ENCODE measurements at places on chromosomes 4 and X.
A peak's percentile ranks its signal among the peaks of the same experiment; 100 is the strongest.

- DNase-seq, result peak; percentile 75
These were observed 580 bp upstream of the MMGT1 start for GRCh38 chrX:135974279-135974856.

GRCh38 chr4:152229782-152230289 lies 306.1 kb downstream of the FBXW7 start:
- DNase-seq, result no peak

- no peak for DNase-seq
These were observed 77.5 kb upstream of the ELOVL6 start for GRCh38 chr4:110275871-110276270.

- DNase-seq, result no peak
These were observed 97.2 kb upstream of the NR3C2 start for GRCh38 chr4:148539387-148539786.

GRCh38 chr4:113556382-113557134 lies 205.0 kb downstream of the CAMK2D start:
- DNase-seq, result no peak

GRCh38 chrX:123581586-123581985 lies 151.3 kb downstream of the THOC2 start:
- DNase-seq, result no peak

DNA sequence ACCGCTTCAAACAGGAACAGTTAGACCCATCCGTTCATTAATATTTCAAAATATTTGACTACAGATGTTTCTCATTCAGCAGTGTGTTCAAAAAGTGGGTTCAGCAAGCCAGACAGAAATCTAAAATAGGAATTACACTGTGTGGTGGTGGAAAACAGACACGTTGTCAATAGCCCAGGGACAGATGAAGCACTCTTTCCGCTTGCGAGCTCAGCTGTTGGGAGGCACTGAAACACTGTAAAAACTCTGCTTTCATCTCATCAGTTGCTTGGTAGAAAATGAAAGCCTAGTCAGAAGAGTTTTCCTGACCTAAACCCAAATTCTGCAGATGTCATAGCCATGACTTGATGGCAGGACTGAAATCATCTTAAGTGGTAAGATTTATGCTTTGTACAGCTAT lies 38.5 kb downstream of the LRP2BP start:
- no peak for DNase-seq

DNA sequence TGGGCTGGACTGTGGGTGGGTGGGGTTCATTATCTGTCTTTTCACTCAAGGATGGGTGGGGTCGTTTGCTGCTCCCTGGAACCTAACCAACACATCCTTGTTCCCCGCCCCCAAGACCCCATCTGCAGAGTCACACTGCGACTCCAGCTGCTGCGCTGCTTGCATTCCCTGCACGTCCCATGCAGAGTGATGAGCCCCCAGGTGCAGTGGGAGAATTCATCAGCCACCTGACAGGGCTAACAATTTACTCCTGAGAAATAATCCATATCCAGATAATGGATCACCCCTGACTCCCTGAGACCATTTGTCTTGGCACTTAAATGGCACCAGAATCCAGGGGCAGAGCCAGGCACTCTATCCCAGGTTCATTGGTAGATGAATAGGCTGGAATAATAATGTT lies 12.4 kb upstream of the ARHGAP36 start:
- no peak for DNase-seq

DNA sequence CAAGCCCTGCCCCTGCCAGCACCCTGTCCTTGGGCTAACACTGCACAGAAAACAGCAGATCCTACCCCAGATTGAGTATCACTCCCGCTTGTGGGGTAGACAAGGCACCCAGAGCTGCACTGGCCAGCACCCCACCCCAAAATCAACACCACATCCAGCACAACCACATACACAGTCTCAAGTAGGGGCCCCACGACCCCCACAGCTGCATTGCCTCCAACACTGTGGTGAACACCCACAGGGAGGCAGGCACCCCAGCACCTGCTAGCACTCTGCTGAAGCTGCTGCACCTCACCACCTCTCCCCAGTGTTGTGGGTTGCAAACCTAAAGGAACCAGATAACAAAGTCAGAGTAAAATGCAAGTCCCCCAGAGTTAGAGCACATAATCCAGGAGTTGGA lies 589.9 kb downstream of the PCDH19 start:
- no peak for DNase-seq

GRCh38 chr4:76997077-76997476 lies 47.5 kb downstream of the SEPTIN11 start:
- no peak for DNase-seq

DNA sequence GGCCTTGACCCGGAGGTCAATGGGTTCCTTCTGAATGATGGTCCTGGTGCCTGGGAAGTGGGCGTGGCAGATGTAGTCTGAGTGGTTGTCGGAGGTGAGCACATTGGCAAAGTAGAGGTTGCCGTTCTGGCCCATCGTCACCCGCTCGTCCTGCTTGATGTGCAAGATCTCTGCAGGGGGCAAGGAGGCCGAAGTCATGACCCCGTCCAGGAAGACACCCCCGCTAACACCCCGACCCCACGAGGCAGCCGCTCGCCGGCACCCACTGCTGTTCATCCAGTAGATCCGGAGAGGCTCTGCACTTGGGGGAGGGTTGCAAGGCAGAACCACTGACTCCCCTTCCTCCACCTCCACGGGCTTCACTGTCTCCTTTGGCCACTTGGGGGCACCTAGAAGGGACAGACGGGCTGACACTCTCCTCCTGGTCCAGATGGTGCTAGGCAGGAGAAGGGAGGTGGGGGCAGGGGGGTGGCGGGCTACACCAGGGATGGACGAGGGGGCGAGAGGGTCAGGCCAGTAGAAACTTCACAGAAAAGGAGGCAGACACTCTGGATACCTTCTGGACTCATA lies 15.1 kb downstream of the L1CAM start:
- DNase-seq, result no peak

DNA sequence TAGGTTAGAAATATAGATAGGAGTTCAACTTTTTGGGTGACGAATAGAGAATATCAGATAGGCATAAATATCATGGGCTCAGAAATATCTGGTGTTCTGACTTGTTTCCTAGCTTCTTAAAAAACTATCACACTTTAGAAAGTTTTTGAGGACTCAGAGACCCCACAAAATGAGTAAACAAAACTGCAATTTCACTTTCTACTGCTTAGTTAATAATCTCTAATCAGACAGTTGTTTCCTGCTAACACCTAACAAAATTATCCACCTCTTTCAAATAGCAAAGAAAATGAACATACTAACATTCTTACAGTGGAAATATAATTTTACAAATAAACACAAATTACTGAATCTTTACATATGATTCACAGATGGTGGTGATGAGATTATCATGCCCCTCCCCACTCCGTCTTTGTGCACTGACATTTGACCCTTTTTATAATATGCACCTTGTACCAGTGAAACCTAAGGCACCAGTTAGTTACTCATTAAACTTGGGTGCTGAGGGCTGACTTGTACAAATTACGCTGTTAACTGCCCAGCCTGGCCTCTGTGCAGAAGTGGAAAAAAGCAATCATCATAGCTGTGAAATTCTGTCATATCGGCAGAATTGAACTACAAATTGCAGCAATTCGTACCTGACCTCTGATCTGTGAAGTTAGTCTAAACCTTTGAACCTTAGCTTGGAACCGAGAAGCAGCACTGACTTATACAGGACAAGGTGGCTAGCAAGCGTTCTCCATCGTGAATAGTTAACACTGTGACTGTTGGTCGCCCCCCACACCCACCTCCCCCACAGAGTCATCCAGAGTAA lies 138.7 kb downstream of the CHRNA9 start:
- no peak for DNase-seq

GRCh38 chr4:24668956-24669355 lies 84.6 kb upstream of the DHX15 start:
- no peak for DNase-seq

- no peak for DNase-seq
These were observed 137.2 kb downstream of the STPG2 start for GRCh38 chr4:98006060-98006459.

- no peak for DNase-seq
These were observed 19.1 kb downstream of the FGF2 start for GRCh38 chr4:122845760-122846159.

- DNase-seq, result no peak
These were observed at the start of gene SFRP2 for GRCh38 chr4:153788413-153789276. SFRP2 (minus strand) TSS chr4:153789083; CDS start chr4:153788835, 248 bp downstream.

GRCh38 chr4:80069837-80070731 lies 2.9 kb downstream of the ANTXR2 start:
- no peak for DNase-seq

DNA sequence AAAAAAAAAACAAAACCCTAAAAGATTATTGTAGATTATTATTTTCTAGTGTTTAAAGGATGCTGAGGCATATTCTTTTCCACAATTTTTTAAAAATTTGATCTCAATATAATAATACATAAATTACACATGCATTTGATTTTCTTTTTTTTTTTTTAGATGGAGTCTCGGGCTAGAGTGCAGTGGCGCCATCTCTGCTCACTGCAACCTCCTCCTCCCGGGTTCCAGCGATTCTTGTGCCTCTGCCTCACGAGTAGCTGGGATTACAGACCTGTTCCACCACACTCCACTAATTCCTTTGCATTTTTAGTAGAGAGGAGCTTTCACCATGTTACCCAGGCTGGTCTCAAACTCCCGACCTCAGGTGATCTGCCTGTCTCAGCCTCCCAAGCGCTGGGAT lies 83.5 kb upstream of the TSPAN5 start:
- no peak for DNase-seq

DNA sequence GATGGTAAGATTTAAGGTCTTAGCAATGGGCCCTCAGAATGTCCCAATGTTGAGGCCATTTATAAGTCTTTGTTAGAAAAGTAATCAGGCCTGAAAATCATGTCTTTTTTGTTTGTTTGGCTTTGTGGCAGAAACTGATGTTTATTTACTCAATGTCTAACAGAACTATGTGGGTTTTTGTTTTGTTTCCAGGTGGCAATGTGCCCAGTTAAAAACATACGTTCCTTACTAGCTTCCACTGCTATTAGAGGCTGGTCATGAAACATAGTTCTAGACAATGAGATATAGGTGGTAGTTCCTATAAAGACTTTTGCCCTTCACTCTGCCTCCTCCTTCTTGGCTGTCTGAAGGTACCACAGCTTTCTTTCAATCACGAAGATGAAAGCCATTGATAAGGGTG lies 108.8 kb downstream of the C4orf51 start:
- no peak for DNase-seq

DNA sequence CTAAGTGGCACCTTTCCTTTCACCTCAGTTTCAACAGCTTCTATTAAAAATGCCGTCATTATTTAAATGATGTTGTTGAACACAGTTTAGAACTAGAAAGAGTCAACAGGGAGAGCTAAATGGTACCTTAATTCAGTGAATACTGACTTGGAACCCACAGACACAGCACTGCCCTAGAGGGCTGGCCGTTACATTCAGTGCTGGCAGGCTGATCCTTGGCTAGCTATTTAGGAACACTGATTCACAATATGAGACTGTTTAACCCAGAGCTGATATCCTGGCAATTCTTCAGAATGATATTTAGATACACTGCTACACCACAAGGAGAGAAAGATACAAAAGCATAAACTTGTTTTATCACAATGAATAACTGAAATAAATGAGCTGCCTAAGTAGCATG lies 12.7 kb upstream of the NAAA start:
- DNase-seq, result no peak

DNA sequence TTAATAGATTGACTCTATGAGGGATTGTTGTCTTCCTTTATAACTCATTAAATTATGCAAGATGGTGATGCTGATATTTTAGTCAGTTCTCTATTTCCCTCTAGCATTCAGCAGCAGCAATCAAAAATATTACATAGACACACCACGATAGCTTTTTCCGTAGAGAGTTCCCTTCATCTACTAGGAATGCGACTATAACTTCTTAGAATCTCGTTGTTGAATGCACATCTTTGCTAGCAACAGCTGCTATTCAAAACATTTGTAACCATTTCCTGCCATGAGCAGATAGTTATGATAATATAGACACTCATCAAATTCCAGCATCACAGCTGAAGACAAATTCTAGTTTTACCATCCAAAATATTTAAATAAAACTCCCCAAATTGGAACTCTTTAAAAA lies 147.4 kb upstream of the FGF13 start:
- no peak for DNase-seq

DNA sequence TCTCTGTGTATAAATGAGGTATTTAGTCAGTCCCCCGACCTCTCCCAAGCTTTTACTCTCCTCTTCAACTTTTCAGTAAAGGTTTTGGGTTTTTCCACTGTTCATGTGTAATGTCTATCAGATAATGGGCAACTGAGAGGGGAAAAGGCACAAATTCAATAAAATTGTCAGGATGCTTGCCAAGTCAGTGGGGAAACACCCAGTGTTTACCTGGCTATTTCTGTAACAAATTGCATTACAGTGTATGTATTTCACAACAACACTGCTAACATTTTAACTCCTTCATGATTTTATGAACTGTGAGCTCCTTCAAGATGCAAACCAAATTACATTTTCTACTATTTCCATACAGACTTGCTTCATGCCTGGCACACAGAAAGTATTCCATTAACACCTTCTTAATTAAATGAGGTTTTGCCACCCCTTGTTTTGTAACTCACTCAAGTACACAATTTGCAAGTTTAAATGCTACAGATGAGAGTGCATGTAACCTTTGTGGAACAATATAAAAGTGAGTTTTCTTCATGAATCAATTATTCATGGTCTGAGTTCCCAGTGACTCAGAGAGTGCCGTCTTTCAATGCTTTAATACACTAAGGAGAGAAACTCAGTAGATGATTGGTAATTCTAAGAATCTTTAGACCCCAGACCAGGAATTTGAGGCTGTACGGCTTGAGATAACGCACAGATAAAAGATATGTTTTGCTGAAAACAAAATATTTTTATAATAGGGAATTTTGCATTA lies 149.8 kb upstream of the TLL1 start:
- no peak for DNase-seq

GRCh38 chrX:41407816-41408215 lies 39.3 kb upstream of the NYX start:
- DNase-seq, result no peak

GRCh38 chr4:48334900-48335384 lies 6.4 kb upstream of the SLAIN2 start:
- DNase-seq, result no peak

- DNase-seq, result no peak
These were observed 8.0 kb downstream of the CETN2 start for GRCh38 chrX:152822383-152823086.

DNA sequence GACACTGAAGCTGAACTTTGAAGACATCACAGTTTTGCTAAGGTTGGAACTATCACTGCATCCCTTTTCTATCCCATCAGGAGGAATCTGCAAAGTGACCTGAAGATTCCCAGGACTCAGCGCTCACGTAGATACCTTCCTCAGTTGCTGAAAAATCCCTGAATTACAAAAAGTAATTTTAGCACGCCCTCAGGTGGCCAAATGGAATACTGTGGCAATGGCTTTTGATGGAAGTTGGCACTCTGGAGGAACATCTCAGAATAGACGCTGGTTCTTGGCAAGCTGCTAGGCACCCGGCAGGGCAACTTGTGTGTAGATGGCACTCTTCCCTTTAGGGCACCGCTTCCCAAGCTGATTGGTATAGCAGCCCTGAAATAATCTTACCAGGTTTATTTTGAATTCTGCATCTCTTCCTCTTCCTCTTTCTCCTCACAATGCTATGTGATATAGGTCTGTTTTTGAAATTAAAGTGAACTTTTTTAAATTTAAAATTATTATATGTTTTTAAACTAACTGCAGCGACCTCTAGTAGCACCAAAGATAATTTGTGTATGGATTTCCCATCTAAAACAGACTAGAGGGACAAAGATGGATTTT lies 16.3 kb upstream of the ESX1 start:
- peak; percentile 33 for DNase-seq
